ENCODE measurements at places on chromosomes 12 and 14.

GRCh38 chr12:128644664-128645296 lies 179.0 kb downstream of the SLC15A4 start:
- DNase-seq = peak; percentile 39

- peak; percentile 76 for DNase-seq
These were observed 58.3 kb downstream of the ANAPC7 start for GRCh38 chr12:110345176-110345661.

- no peak for DNase-seq
These were observed 71.3 kb downstream of the SUSD6 start for GRCh38 chr14:69682621-69683263.

DNA sequence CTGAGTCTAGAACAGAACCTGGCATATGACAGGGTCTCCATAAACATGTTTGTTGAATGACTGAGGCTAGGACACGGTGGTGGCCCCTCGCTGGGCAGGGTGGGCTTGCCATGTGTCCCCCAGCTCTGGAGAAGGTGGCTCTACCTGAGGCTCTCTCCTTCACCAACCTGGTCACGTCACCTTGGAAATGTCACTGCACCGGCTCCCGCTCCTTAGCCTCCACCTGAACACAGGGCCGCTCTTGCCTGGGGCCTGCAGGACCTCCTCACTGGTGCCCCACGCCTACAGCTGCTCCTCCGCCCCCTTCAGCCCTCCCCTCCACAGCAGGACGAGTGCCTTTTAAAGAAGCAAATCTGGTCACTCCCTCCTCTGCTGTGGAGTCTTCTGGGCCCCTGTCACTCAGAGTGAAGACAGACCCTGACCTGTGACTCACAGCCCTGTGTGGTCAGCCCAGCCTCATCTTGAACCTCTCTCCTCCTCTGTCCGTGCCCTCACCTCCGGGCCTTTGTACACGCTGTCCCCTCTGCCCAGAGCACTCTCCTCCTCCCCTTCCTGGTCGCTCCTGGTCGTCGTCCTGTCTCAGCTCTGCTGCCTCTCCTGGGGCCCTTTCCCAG lies 81.0 kb downstream of the ADGRD1 start:
- no peak for DNase-seq

DNA sequence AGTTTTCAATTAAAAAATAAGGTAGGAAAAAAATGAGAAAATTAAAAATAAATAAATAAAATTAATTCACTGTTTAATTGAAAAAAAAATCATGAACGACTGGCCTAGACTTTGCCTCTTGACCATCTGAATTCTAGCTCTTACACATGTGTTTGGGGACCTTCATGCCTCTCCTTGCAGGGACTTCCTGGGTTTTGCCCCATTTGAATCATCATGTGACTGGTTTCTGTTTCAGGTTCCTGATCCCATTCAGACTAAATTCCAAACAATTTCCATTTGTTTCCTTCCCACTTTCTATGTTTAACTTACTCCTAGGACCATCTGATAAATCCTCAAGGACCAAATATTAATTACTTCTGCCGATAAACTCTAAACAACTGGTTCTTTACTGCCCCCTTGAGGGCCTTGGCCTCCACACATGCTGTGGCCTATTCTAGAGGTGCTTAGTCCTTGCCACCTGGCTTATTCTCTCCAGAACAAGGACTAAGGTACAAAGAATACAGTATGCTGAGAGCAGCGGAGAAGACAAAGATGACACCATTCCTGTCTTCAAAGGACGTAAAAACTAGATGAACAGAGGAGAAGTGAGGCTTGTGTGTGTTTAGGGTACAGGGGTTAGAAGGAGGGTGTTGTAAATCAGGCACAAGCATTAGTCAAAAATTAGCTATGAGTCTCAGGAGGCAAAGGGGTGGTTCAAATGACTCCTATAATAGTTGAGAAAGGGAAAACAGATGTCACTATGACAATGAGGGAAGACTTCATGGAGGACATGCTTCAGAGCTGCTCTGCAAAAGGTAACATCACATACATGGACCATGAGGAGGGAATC lies 125.8 kb upstream of the AVPR1A start:
- DNase-seq = peak; percentile 60

GRCh38 chr12:5972387-5972786 lies 27.3 kb upstream of the ANO2 start:
- DNase-seq = no peak

DNA sequence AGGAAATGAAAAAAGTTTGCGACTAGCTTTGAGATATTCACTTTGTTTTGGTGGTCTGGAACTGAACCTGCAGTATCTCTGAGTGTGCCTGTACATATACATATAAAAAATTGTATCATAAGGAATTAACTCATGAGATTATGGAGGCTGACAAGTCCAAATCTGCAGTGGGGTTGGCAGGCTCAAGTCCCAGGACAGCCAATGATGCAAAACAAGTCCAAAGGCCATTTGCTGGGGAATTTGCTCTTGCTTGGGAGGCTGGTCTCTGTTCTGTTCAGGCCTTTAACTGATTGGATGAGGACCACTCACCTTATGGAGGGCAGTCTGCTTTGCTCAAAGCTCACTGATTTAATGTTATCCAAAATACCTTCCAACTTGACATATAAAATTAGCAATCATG lies 66.8 kb downstream of the FGD4 start:
- no peak for DNase-seq
